ENCODE measurements at places on chromosomes 4 and X. TPM values are rescaled to one million over a fixed set of nuclear protein-coding genes. Genes with fewer than 3 reads are reported as not detected.

- DNase-seq = no peak
Observed at GRCh38 chrX:16827225-16827624, 41.0 kb downstream of the TXLNG start.

DNA sequence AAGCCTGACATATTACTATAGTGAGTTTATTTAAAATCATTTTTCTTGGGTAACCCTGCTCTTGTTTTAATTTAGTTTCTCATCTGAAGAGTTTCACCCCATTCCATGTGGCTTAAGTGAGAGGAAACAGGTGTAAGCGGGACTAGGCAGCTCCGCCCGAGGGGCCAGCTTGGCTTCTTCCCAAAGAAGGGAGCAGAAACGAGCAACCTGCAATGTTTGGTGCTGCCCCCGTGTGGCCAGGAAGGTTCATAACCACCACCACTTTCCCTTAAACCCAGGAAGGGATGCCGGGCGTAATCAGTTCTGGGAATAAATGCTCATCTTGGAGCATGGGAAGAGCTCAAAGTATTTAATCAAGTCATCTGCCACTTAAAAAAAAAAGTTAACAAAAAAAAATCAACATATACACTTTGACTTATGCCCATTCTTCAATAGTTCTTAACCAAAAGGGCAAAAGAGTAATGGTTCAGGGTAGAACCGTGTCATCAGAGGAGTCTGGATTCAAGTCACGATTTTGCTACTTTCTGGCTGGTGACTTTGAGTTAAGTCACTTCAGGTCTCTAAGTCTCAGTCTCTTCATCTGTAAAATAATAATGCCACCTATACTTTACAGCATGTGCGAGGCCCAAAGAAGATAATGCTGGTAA, 147.9 kb downstream of the NSUN7 start:
- peak; percentile 58 for DNase-seq

DNA sequence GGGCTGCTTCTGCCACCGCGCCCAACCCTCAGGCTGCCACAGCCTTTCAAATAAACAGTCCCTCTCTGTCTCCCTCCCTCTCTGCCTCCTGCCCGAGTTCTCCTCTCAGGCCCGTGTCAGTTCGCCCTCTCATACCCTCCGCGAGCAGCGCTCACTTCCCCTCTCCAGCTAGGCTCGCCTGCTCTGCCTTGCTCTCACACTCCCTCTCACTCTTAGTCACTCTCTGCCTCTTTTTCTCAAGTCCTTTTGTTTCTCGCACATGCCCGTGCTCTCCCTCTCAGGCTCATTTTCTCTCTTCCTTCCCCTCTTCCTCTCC, 3.2 kb downstream of the EFNB1 start:
- DNase-seq = no peak

- DNase-seq = peak; percentile 13
Observed at GRCh38 chrX:136220540-136220939, 30.7 kb downstream of the MAP7D3 start.

GRCh38 chr4:106186201-106186600, 129.8 kb downstream of the TBCK start:
- DNase-seq = no peak

GRCh38 chr4:155807021-155807420, 48.2 kb downstream of the GUCY1B1 start:
- no peak for DNase-seq

- DNase-seq = no peak
Observed at GRCh38 chr4:126954537-126955291, 678.0 kb upstream of the INTU start.

GRCh38 chr4:150265806-150266205, 187.6 kb downstream of the DCLK2 start:
- no peak for DNase-seq

SUV39H1 gene
- polyA plus RNA-seq = 4.6 TPM
